ENCODE measurements at places on chromosomes 2 and 18.

- no peak for DNase-seq
Measured at GRCh38 chr2:31282634-31283033, 48.7 kb downstream of the EHD3 start.

- no peak for DNase-seq
Measured at GRCh38 chr2:133405252-133405651, 163.0 kb downstream of the NCKAP5 start.

GRCh38 chr2:224173933-224174332, 134.8 kb upstream of the SERPINE2 start:
- no peak for DNase-seq

DNA sequence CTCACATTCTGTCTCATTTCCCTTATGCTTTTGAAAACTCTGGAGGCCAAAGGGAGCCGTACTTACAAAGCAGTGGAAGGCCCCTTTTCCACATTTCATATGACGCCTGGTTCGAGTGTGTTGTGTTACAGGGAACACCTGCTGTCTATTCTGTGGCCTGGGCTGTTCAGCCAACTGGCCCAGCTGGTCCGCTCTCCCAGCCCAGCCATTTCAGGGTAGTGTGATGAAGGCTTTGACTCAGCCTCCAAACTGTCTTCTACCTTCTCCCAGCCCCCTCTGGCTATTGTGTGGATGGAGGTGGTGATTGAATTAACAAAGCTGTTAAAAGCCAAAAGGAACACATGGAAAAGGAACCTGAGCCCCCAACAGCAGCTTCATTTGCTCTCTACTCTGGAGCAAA, 233.8 kb downstream of the ICOS start:
- DNase-seq = no peak

DNA sequence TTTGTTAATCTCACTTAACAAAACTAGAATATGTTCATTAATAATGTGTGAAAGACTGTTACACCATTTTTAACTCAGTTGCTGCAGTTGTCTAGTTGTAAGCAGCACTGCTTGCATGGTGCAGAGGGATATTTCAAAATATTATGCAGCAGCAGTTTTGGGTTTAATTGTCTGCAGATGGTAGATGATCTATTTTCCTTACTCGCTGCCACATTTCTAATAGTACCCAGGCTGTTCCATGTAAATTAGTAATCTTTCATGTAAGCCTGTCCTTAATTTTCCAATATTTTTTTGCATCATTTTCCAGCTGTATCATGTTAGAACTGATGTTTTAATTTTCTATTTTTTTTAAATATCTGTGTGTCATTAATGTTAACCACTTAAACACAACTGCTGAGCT, 488.1 kb upstream of the RAB12 start:
- DNase-seq = no peak

DNA sequence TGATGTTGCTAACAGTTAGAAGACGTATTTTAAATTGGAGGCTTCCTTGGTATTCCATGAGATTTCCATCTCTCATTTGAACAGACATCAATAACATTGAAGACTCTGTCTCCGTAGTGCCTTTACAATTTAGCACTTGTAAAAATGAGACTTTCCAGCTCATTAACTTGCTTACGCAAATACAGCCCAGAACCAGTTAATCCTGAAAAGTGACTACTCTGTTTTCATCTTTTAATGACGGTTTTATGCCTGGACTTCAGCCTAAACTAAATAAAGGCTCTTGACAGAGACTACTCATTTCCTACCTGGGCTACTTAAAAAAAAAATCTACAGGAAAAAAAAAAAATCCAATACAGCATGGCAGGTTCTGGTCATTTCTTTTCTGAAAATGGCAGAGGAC, 148.6 kb downstream of the LRATD1 start:
- no peak for DNase-seq

- no peak for DNase-seq
Measured at GRCh38 chr2:110931648-110932047, 189.1 kb upstream of the BCL2L11 start.

DNA sequence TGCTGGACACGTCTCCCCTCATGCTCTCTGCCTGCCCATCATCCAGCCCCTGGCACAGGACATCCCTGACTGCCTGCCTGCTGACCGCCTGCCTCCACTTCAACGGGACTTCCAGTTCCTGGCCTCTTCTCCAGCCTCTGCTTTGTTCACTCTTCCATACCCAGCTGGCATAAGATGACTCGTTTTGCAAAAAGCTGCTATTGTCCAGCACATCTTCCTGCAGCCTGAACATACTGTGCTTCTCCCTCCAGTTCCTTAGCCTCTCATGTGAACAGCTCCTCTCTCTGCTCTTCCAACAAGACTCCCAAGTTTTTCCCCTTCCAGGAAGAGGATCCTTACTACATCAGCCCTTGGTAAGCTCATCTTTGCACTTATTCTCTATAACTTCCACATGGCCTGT, 62.4 kb upstream of the SKOR2 start:
- DNase-seq = peak; percentile 45

DNA sequence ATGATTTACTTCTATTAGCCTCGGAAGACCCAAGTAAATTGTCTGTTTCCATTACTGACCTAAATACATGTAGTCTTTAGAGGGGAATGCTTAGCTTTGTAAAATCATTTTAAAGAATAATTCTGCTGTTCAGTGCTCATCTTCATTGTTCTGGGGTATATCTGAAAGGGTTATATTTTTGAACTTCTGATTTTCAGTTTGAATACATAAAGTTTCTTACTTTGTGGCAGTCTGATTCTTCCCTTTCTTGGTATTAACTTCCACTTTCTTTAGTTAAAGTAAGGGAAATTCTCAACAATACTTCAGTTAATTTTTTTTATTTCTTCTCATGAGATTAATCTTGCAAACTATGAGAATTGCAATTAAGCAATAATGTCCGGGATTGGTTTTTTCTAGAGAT, 148.4 kb downstream of the DOCK10 start:
- no peak for DNase-seq

- DNase-seq = no peak
Measured at GRCh38 chr2:121634354-121635307, 14.6 kb downstream of the CLASP1 start.

DNA sequence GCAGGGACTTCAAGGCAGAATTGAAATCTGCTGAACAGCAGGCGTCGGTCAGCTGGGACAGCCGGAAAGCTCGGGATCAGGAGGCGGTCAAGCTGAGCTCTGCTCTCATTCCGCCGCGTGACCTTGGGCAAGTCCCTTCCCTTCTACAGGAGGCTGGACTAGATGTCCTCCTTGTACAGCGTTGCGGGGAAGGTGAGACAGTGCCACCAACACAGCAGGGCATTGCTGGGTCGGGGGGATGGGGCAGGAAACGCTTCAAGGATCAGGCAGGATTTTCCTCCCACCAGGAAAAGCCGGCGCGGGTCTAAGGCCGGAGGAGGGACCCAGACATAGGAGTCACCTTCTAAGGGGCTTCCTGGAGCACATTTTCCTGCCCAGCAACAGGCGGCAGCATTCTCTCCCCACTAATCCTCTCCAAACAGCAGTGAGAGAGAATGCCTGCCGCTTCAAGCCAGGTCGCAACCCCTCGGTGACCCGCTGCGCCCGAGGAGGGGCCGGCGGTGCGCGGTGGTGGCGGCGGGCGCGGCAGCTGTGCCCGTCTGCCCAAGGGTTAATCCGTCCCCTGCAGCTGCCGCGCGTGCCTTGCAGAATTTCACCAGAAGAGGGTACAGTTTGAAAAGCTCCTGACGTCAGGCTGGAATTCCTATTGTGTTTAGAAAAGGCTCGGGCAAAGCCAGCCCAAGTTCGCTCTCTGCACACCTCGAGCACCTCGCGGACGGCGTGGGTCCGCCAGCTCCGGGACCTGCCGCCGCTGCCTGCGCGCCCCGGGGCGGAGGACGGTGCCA, at the start of gene KCNF1:
KCNF1 (plus strand) TSS at position 644 of the 785 bp plus-strand sequence. CDS start 493 bp downstream, outside the sequence.
- no peak for DNase-seq

DNA sequence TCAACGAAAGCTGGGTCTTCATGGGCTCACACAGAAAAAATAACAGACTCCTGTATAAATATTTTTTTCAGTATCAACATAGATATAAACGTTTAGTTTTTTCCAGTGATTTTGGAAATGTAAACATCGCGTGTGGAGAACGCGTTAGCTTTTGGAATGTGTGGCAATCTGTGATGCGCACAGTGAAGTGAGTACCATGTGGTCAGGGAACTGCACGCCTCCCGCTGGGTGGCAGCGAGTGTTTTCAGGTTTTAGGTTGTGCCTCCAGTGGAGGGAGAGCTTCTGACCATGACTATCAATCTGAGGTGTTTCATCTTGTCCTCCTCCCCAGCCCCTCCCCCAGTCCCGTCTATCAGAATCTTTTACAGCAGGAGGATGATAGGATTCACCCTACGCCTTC, 127.8 kb downstream of the ARHGAP28 start:
- DNase-seq = no peak

- DNase-seq = no peak
Measured at GRCh38 chr2:238320648-238321281, 447 bp downstream of the TRAF3IP1 start.

DNA sequence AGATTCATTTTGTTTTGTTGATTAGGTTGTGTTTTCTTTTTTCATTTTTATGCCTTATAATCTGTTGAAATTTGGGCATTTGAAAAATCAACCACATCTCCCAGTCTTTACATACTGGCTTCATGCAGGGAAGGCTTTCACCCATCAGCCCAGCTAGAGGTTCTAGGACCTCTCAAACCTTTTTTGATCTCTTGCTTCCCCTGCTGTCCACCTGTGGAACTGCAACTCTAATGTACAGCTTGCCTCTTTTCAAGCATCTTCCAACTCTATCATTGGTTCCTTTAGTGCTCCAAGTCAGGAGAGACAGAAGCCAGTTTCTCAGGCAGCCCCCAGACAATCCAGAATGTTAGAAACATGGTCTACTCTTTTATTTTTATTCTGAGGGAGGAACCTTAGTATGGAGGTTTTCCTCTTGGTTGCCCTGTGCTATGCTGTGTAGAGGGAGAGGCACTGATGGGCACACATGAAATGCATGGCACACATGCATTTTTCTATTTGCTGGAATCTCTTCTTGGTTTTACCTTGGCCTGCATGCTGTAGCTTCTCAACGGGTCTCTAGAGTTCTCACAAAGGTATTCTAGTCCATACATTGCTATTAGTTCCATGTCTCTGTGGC, 107.2 kb upstream of the L3MBTL4 start:
- no peak for DNase-seq

GRCh38 chr2:233453111-233453915, 99.0 kb downstream of the DGKD start:
- DNase-seq = no peak

DNA sequence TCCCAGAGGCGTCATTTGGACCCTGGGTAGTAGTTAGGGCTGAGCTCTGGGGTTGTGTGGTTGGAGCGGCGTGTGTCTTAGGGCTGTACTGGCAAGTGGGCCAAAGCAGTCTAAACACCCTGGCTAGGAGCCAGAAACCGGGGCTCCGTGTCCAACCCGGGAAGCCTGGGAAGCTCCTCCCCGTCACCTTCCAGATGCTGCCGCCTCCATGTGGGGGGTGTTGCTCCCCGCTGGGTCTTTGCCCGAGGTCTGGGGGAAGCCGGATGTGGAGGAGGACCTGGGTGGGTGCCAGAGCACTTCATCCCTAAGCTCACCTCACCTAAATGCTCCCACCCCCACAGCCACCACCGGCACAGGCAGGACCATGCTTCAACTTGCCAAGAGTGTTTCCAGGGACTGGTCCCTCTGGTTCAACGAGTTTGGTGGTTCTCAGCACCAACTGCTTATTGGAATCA, 25.4 kb downstream of the TET3 start:
- DNase-seq = no peak

DNA sequence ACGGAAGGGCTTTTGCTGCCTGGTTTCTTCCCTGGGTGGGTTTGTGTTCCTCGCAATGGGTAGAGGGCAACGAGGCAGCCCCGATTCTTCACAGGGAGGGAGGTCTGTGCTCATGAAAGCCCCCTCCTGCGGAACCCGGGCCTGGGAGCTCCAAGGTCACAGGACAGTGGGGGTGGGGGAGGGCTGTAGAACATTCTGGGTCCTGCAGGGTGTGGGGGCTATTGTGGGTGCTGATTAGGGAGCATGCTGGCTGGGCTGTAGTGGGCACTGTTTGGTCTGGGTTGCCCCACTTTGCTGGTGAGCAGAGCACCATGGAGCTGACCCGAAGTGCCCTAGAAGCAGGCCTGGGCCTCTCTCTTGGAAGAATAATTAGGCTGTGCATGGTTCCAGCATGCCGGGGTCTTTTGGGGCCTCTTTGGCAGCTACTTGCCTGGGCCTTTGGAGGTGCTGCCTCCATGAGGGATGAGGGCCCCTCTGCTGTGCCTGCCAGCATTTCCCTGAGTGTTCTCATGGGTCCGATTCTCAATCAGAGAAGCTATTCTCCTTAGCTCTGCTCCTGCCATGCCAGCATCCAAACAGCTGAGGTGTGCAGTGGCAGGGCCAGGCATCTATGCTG, 232.2 kb upstream of the HS6ST1 start:
- no peak for DNase-seq

DNA sequence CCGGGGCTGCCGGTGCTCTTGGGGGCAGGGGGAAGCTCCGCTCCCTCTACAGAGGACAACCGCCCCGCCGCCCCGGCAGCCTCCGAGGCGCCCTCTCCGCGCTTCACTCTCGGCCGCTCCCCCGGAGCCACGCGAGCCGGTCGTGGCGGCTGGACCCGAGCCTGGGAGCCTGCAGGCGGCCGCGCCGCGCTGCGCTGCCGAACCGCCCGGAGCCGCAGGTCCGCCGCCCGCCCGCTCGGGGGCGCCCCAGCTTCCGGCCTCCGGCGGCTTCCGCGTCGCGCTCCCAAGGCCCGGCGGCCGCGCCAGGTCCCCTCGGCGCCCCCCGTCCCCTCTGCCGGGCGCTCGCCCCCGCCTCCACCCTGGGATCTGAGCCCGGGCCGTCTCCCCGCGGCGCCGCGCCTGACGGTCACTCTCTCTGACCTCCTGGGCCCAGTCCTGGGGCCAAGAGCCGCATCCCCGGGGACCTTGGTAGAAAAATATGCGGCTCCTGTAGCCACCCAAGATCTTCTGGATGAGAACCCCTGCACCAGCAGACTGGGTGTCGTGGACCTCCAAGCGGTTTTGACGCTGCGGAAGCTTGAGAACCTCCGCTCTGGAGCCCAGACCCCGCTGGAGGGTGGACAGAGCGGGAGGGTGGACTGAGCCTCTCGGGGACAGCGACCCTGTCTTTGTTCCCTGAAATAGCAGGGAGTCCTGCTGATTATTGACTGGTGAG, 44.3 kb downstream of the SERTAD2 start:
- DNase-seq = no peak

DNA sequence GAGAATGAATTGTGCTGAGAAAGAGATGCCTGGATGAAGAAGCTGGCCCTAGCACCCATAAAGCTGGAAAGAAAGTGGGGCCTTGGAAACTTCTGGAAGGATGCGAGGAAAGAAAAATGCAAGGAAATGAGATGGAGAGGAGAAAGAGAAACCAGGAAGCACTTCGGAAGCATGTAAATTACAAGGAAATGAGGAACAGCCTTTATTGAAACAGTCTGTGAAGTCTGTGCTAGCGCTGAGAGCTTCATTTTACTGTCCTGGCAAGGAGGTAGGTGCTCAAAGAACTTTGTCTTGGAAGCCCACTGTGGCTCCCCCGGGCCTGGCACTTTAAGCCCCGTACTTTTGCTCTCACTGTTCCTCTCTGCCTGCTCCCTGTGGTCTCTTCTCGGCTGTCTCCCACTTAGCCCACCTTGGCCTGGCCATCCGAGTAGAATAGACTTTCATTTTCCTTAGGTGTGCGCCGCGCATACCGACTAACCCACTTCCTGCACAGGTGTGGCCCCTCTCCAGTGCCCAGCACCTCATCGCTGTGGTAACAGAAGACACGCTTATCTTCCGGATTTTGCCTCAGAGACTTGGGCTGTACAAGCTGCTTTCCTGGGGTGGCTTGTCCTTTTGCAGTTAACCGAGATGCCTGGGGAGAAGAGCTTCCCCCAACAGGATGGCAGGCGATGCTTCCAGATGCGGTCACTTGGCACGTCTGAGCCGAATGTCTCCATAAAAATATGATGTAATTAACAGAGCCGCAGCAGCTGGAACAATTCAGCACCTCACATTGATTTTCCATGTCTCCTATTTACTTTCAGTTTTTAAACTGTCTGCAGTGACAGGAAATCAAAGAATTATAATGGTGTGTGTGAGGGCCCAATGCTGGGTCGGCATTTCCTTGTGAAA, 199.6 kb downstream of the HRH4 start:
- DNase-seq = no peak

All from pons (tissue), 1 donor.